COLO829 (cell line): ENCODE measurements at places on chromosomes 6 and 20.

GRCh38 chr6:155604991-155605390 is 149.4 kb upstream of the NOX3 start:
- DNase-seq = peak; percentile 31

DNA sequence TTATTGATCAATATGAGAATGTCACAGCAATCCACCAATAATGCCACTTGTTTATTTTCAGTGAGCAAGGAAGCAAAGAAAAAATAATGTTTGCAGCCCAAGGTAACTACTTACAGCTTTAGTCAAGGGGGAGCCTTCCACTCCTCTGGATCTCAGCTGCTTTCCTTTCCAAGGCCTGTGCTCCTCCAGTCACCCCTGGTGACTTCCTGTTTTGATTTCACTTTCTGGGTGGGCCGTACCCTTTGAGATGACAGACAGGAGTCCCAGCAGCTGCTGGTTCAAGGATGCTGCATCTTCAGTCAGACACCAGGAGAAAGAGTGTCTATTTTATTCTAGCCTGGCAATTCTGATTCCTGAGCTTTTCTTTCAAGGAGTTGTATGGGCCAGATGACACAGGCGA is 5.6 kb upstream of the VNN2 start:
- DNase-seq = no peak

DNA sequence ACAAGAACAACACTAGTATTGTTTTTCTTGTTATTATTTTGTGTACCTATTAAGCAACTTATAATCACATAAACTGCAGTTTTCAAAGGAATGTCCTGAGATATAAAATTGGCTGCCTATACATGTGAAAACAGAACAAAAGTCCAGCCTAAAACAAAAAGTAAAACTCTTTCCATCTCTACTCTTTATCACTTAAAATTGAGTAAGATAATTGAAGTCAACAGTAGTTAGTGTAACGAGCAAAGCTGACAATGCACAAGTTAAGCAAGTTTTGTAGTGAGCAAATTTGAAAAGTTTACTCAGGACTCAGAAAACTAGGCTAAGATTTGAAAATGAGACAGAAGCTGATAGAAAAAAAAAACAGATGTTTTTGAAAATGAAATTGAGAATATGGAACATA is 941.4 kb upstream of the MAN1A1 start:
- no peak for DNase-seq

GRCh38 chr6:4895971-4896370 is 107.9 kb downstream of the RPP40 start:
- no peak for DNase-seq

- DNase-seq = peak; percentile 69
Observed at GRCh38 chr6:41503827-41504465, 42.2 kb upstream of the FOXP4 start.

GRCh38 chr6:925656-926213 is 232.8 kb upstream of the EXOC2 start:
- no peak for DNase-seq
